GM12891 (cell line): ENCODE measurements at places on chromosomes 11 and 22.
A peak's percentile ranks its signal among the peaks of the same experiment; 100 is the strongest.

- DNase-seq: no peak
These were observed 403.5 kb upstream of the LUZP2 start for GRCh38 chr11:24093375-24093774.

GRCh38 chr11:128219731-128220120 is 367.6 kb downstream of the ETS1 start:
- no peak for DNase-seq

DNA sequence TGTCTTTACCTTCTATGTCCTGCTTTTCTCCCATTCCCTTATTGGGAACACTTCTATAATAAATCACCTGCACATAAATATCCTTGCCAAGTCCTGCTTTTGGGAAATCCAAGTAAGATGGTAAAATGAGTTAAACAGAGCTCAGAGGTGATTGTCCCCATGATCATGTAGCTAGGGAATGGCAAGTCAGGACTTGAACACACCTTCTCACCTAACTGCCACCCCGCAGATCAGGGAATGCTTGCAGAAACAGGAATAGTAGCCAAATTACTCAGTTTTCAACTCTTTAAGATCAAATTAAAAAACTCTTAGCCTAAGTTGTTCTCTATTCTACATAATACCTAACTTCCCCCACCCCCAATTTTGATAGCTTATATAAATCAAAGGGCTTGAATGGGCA is 16.0 kb downstream of the OOSP3 start:
- DNase-seq: no peak

- DNase-seq: no peak
These were observed 156.5 kb downstream of the FCHSD2 start for GRCh38 chr11:72985645-72986044.

GRCh38 chr11:67285541-67286498 is 3.3 kb upstream of the ANKRD13D start:
- DNase-seq: no peak

DNA sequence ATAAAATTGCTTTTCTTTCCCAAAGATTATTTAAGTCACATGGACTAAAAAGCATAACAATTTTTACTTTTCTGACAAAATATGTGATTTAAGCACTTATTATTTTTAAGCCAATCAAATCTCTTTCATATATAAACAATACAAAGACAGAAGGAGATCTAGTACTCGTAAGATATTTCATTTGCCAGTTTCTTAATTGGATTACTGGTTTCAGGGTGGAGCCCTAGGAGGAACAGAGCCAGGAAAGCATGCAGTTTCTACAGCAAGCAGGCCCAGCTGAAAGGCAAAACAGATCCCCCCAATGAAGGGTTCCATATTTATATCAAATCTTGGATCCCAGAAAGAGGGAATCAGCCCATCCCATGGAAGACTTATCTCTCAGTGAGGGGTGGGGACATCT is 177.0 kb downstream of the KIF18A start:
- no peak for DNase-seq

GRCh38 chr11:85590848-85591483 is 36.2 kb downstream of the DLG2 start:
- no peak for DNase-seq

GRCh38 chr11:70424765-70425344 is 26.5 kb downstream of the CTTN start:
- DNase-seq: peak; percentile 51

DNA sequence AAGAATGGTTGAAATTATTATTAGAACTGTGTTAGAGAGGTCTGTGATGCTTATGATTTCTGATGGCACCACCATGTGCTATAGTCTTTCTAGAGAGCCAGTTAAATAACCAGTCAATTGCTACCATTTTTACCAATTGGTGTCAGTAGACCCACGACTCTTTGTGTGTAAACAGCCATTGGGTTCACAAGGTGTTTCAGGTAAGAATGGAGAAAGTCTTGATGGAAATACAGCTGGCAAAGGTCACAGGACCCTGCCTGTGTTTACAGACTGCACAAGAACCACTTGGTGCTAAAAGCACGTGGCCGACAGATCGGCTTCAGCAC is 30.5 kb upstream of the OR10G7 start:
- no peak for DNase-seq

- no peak for DNase-seq
These were observed 359.1 kb downstream of the LUZP2 start for GRCh38 chr11:24855951-24856350.
